ENCODE measurements at places on chromosomes 12 and 14.

- DNase-seq = no peak
These were observed 25.6 kb upstream of the CPNE8 start for GRCh38 chr12:38930990-38931389.

DNA sequence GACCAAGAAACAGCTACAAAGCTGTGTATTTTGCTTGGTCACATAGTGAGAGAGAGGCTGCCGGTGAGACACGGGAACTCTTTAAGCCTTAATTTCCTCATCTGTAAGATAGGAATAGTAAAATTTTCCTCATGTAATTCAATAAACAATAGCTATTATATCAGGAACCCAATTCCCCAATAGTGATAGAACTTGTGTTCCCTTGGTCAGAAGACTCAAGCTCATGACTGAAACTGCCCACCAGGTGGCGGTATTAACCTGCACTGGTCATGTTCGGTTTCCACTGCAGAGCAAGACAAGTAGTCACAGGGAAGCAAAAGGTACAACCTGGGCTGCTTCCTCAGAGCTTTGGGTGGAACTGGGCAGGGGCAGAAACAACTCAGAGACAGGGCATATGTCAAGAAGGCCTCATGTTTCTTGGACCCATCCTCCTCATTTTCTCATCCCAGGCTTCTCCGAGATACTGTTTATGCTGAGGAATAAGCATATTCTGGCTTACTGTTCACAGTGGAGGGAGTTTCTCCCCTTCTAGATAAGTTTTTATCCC lies 4.2 kb upstream of the AJUBA start:
- DNase-seq = peak; percentile 90

GRCh38 chr14:56119201-56119981 lies 1.2 kb downstream of the PELI2 start:
- DNase-seq = no peak

DNA sequence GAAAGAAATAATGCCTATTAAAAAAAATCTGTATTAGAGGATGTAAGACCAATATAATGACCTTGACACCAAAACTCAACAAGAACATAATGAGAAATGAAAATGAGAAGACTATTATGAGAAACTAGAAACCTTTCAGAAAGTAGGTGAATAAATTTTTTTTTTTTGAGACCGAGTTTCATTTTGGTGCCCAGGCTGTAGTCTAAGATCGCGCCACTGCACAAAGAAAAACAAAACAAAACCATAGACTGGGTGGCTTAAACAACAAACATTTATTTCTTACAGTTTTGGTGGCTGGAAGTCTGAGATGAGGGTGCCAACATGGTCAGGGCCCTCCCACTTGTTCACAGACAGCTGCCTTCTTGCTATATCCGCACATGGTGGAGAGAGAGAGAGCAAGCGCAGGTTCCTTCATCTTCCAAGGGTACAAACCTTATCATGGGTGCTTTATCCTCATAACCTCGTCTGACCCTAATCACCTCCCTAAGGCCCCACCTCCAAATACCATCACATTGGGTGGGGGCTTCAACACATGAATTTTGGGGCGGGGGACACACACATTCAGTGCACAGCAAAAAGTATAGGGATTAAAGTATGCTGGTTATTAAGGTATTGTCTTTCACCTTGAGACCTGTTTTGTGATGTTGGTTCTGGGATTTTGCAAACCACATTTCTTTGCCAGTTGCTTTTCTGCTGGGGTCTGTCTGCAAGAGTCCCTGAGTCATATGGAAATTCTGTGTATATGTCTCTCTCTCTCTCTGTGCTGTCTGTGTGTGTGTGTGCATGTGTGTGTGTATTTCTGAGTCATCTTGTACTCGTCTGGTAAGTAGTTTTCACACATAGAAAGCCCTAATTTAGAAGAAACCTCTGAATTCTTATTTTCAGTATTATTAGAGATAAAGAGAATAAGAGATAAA lies 26.2 kb downstream of the ZCRB1 start:
- no peak for DNase-seq

- DNase-seq = no peak
These were observed 460 bp upstream of the SYNE2 start for GRCh38 chr14:63852271-63852816.

DNA sequence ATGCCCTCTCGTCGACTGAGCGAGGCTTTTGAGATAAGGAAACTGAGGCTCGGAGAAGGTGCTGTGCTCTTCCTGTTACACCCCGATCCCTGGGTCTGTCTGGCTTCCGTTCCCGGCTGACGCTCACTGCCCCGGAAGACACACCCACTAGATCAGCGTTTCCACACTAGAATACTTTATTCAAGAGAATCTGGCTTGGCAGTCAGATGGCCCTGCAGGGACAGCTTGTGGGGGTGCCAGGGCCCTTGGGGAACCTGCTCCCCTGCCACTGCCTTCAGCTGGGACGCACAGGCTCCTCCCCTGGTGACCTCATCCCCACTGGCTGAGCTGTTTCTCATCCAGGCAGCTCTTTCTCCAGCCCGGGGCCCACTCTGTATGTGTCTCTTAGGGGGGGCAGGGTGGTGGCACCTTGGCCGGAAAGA lies 13.7 kb downstream of the PGF start:
- DNase-seq = peak; percentile 23

DNA sequence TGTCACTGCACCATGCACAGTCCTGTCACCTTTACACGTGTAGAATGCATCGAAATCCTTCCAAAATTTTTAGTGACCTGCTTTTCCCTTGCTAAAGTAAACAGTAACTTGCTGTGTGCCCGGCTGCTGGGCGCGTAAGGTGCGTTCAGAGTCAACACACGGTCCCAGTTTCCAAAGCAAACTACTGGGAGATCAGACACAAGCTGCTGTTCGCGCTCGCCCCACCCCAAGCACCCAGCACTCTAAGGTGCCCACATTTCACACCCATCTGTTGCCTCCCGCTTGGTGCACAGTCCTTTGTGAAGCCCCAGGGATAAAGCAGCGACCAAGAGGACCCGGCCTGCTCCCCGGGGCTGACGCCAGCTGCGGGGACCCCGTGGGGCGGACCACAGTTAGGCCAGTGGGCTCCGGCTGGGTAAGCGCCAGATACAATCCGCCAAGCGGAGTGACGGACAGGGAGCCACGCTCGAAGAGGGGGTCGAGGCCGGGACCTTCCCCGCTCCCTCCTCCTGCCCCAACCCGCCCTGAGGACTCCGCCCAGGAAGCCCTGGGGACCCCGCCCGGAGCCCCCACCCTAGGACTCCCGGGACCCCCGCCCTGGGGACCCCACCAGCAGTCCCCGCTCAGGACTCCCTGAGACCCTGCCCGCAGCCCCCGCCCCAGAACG lies 633 bp downstream of the STX2 start:
- no peak for DNase-seq

GRCh38 chr12:12474471-12474928 lies 88.2 kb downstream of the DUSP16 start:
- DNase-seq = no peak

DNA sequence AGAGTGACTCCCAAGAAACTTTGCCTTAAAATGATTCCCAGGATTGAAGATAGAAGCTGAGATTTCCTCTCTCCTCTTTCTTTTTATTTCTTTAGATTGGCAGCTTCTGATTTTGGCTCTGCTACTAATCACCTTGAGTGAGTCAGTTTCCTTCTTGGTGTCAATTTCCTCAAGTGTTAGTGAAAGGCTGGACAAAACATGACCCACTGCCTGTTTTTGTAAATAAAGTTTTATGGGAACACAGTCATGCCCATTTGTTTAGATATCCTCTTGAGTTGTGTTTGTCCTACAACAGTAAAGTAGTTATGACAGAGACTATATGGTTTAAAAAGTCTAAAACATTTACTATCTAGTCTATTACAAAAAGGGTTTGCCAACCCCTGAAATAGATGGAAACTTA lies 227.2 kb upstream of the TBX3 start:
- no peak for DNase-seq

DNA sequence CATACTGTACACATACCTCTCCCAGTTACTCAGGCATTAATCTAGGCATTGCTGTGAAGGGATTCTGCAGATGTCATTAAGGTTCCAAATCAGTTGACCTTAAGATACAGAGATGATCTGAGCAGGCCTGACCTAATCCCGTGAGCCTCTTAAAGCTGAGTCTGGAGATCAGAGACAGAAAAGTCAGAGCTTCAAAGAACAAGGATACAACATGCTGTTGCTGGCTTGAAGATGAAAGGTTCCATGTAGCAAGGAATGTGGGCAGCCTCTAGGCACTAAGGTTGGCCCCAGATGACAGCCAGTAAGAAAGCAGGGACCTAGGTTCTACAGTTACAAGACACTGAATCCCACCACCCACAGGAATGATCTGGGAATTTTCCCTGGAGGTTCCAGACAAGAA lies 81.1 kb downstream of the MAP1LC3B2 start:
- DNase-seq = no peak

DNA sequence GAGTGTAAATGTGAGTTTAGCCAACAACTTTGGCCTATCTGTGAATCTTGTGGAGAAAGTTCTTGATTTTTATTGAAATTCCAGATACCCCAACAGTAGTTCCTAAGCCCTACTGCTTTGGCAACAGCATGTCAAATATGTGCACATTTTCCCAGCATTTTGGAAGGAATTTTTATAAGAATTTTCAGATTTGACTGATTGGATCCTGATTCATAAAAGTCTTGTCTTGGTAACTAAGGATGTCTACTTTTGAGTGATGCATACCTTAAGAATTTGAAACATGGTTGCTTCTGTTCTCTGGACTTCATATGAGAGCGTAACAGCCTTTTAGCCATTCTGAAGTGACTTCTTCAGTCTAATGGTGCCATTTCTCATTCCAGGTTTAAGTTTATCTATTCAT lies 106.7 kb downstream of the ANO4 start:
- DNase-seq = no peak

DNA sequence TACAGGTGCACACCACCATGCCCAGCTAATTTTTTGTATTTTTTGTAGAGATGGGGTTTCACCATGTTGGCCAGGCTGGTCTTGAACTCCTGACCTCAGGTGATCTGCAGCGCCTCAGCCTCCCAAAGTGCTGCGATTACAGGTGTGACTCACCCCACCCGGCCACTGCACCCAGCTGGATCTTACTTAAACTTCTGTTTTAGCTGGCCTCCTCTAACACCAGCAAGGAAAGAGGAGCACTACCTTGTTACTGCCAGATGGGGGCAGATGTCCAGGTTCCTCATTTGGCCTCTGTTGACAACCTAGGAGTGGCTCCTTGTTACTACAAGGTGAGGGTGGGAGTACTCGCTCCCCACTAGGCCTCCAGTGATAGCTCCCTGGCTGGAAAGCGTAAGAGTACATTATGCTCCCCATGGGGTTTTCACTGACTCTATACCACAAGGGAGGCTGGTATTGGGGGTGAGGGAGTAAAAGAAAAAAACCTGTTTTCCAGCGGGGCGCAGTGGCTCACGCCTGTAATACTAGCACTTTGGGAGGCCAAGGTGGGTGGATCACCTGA lies 13.2 kb upstream of the ARF6 start:
- DNase-seq = no peak

DNA sequence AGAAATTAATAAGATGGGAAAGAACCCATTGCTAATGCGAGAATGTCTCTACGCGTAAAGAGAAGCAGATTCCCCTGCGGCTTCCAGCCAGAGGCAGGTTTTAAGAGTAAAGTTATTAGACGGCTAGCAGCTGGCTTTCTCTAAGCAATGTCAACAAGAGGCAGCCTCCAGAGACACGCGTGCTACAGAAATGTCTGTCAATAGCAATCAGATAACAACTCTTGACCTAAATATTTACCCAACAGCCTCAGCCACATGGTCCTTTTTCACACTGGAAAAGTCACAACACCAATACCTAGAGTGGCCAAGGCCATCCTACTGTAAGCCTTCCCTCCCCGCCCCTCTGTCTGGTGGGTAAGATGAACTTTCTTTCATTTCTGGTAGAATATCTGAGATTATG lies 146.0 kb upstream of the SFSWAP start:
- DNase-seq = no peak

DNA sequence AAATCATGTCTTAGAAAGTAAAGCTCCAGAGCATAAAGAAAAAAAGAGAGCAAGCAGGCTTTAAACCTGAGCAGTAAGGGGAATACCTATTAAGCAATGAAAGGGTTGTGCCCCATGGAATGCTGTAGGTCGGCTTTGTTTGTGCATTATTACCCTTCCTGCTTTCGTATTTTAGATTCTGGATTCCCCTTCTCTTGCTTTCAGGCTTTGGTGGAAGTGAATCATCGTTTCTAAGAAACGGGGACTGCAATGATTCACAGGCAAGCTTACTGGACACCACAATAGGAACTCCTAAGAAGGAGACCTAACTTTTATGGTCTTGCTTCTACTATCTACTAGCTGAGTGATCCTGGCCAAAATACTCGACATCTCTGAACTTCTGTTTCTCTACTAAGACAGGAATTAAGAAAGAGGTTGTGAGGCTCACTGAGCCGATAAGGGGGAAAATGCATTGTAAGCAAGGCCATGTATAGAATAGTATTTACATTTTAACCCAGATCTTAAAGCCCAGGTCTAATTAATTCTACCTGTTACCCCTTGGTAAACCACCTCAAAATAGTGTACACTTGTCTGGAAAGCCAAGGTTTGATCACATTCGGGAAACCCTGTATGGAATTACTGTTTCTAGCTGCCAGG lies 1.2 kb upstream of the BMAL2 start:
- no peak for DNase-seq

- DNase-seq = no peak
These were observed 7.4 kb upstream of the GCH1 start for GRCh38 chr14:54909817-54910558.

DNA sequence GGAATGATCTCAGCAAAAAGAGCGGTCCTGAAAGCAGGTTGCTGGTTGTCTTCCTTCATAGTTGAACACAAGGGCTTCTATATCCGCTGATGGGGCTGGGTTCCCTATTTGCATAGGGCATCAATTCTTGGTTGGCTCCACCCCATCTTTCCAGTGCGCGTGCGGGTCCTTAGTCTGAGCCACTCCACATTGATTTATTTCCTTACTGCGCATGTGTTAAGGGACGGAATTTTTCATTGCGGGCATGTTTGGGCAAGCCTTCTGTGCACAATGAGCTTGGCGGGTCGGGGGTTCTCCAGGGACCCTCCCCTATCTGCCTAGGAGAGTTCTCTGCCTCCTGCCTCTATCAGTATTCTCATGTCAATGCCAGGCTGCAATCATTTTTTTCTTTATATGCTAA lies 21.2 kb upstream of the DLGAP5 start:
- no peak for DNase-seq

GRCh38 chr14:105026033-105026785 lies 5.3 kb upstream of the CDCA4 start:
- DNase-seq = no peak

DNA sequence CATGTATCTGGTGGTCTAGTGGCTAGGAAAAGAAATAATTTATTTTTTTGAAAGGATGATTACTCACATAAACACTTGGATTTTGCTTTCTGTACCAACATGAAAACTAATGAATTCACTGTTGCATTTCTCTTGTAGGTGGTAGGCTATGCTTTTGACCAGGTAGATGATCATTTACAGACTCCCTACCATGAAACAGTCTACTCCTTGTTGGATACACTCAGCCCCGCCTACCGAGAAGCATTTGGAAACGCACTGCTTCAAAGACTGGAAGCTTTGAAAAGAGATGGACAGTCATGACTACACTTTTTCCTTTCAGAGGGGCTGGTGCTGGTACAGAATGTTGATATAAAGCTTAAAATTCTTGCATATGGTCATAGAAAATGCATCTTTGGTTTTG lies 6.5 kb upstream of the AK7 start:
- no peak for DNase-seq

Data from stimulated activated CD8-positive, alpha-beta memory T cell treated with anti-CD3 and anti-CD28 coated beads, Interleukin-7, amount 100 ng/mL, for 1 hour (primary cell).